Activated gamma-delta T cell treated with anti-CD3 and anti-CD28 coated beads, Interleukin-2, amount 50 U/mL, for 16 hours (primary cell): ENCODE measurements at places on chromosomes 11 and 22.

GRCh38 chr22:48654492-48654891, 1173.2 kb downstream of the BRD1 start:
- no peak for DNase-seq

DNA sequence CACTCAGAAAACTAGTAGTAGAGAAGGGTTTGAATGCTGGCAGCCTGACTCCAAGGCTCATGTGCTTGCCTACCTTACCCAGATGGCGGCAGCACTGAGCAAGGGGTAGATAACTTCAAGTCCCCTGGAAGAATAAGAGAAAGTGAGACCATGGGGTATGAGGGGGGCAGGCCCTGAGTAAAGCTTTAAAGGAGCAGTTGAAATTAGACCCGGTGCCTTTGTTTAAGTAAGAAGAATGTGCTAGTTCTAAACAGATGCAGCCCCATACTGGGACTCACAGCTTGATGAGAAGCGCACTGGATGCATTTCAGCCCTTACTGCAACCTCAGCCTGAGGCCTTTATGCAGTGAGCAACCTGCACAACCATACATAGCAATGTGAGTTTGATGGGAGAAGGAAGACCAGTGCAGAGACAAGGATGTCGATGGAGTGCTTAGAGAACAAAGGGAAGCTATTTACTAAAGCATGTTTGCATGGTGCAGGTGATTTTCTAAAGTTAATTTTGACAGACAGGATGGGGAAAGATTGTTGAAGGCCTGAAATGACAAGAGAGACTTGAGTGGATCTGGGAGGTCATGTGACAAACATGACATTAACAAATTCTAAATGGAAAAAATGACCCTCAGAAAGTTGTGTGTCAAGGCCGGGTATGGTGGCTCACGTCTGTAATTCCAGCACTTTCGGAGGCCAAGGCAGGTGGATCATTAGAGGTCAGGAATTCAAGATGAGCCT, 27.1 kb upstream of the TMA7B start:
- DNase-seq: no peak

- no peak for DNase-seq
Observed at GRCh38 chr22:28582806-28583205, 96.8 kb downstream of the TTC28 start.

- no peak for DNase-seq
Observed at GRCh38 chr11:57403802-57404147, 13.3 kb upstream of the PRG2 start.

DNA sequence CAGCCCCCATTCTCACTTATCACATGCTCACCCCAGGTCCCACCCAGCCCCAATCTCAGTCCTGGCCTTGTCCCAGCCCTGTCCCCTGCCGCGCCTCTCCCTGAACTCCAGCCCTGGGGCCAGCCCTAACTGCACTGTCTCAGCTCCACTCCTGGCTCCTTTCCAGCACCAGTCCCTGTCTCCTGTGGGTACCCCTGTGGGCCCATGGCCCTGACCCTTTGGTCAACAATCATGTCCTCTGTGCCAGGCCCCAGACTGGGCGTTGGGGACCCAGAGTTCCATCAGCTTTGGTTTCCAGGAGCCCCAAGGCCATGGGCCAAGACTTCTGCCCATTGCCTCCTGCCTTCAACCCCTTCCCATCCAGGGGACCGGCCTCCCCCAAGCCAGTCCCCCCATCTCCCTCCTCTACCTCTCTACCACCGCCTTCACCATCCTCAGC, 757 bp downstream of the SPI1 start:
- no peak for DNase-seq

GRCh38 chr11:33920838-33921613, 29.1 kb upstream of the LMO2 start:
- no peak for DNase-seq

DNA sequence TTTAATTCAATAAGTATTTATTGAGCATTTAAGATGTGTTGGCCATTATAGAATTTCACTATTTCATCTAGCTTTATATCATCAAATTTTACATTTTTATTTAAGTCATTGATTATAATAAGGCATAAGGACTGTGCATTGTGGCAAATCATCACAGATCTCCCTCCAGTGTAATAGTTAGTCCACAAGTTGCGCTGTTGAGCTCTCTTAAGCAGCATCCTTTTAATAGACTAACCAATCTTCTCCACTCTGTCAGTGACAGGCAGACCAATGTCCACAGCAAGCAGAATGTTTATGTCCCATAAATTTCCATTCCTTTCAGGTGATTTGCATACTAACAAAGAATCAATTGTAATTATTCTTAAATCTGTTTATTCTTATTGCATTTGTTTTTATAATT, 595.3 kb upstream of the CCDC90B start:
- DNase-seq: no peak

DNA sequence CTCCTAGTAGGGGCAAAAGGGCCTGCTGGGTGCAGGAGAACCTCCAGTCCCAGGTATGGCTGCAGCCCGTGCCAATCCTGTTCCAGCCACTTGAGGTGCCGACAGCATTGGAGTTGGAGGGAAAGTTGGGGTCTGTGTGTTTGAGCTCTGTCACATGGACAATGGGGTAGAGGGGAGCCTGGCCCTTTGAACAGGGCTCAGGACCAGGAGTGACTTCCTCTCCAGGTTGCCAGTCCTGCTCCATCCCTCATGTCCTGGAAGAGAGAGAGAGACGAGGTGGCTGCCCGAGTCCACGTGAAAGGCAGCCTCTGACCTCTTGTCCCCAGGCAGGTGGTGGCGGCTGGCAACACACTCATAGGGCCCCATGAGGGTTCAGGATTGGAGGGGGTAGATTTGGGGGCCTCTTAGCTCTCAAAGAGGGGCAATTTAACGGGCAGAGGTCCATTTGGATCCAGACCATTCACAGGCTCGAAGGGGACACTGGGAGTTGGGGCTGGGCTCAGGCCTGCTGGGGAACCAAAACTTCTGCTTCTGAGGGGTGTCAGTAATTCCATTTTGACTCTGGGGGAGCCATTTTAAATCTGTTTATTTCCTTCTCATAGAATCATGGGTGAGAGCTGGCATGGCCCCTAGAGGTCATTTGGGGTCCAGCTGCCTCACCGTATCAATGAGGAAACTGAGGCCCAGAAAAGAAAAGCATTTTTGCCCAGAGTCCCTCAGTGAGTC, 4.1 kb downstream of the ADORA2A start:
- no peak for DNase-seq

DNA sequence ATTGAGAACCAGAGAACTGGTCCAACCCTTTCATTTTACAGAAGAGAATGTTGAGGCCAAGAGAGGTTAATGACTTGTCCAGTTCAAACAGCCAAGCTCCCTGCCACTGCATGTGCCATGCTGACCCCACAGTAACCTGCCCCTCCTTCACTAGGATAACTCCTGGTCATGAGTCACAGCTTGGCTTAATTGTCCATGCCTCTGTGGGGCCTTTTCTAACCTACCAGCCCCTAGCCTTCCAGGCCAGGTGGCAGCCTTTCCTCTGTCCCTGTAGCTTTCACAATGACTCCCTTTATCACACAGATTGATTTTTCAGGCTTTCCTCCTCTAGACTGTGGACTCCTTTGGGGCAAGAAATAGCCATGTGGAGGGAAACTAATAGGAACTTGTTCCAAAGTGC, 97.2 kb downstream of the PIWIL4 start:
- no peak for DNase-seq

DNA sequence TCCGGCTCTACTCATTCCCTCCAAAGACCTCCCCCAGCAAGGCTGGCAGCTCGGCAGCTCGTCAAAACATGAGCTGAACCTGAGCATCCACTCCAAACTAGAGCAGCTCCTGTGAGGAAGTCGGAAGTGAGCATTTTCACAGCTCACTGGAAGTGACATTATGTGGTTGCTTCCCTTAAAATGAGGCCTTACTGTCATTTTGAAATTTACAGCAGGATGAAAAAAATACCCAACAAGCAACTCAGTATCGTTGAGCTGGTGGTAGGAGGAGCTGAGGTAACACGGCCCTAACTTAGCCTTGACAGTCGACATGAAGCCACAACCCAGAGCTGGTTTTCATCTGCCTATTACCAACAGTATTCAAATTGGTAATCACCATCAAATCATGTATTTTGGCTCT, 38.0 kb upstream of the ARFGAP3 start:
- no peak for DNase-seq

DNA sequence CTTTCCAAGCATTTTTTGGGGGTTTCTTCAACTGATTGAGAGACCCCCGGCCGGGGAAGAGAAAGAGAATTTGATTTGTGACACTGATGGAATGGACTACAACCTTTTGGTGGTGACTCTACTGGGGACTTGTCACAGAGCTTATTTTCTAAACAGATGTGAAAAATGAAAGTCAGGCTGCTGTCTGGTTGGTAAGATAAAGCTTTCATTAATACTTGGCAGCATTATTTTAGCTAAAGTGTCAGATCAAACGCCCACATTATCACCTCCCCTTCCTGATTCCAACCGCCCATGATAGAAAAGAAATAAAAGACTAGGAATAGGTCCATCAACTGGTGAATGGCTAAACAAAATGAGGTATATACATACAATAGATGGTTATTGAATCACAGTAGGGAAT, 45.6 kb upstream of the EHF start:
- no peak for DNase-seq

DNA sequence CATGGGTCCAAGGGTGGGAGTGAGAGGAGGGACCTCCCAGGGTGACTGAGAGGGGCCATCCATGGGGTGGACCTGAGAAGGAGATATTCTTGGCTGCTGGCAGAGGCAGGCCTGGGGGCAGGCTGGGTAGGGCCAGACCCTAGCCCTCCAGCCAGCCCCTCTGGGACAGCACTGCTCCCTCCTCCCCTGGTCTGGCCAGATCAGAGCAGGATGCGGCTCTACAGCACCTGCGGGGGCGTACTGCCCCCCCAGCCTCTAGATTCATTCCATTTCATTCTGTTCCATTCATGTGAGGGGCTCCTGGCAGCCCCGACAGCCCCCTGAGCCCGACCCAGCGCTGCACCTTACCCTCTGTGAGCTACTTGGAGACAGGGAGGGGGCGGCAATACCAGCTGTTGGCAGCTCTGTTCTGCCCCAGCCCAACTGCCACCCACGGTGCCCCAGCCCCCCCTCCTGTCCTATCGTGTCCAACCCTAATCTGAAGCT, 34.3 kb upstream of the MYRF start:
- no peak for DNase-seq

- no peak for DNase-seq
Observed at GRCh38 chr11:46383974-46384701, 2.7 kb downstream of the MDK start.

GRCh38 chr11:32374261-32374711, 61.1 kb downstream of the WT1 start:
- no peak for DNase-seq

DNA sequence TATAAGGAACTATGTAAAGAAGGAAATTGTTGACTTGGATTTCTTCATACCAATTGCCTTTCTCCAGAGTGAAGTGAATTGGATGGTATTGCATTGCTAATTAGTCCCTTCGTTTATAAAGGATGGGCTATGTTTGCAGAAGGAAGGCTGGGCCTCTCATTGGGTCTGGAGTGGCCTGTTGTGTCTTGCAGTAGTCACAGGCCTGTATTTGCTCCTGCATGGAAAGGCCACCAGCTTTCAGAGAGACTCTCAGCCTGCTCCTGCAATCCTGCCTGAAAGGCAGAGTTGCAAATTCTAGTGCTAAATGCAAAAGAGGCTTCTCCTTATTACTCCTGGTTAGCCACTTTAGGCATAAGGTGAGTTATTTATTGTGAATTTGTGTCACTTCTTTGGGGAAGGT, 103.8 kb downstream of the EXT2 start:
- no peak for DNase-seq

DNA sequence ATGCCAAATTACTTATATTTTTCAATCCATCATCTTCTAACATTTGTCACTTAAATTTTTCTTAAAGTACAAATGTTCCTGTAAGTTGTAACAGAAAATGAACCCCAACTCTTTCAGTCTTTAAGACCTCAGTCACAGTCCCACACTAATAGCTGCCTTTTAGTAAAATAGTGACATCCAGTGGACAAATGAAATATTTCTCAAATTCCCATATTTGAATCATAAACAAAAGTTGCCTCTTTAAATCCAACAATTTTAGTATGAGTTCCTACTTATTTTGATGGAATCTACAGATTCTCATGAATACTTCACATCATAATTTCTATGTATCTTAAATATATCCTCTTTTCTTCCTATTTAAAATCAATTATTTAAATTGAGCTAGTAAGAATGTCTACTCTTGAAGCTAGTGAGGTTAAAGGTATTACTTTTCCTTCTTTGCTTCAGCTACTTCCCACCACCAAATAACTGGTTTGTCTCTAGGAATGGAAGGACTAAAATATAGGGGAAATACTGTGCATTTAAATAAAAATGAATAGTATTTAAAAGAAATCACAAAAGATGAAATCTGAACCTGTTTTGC, 9.2 kb downstream of the LIN7C start:
- DNase-seq: no peak

DNA sequence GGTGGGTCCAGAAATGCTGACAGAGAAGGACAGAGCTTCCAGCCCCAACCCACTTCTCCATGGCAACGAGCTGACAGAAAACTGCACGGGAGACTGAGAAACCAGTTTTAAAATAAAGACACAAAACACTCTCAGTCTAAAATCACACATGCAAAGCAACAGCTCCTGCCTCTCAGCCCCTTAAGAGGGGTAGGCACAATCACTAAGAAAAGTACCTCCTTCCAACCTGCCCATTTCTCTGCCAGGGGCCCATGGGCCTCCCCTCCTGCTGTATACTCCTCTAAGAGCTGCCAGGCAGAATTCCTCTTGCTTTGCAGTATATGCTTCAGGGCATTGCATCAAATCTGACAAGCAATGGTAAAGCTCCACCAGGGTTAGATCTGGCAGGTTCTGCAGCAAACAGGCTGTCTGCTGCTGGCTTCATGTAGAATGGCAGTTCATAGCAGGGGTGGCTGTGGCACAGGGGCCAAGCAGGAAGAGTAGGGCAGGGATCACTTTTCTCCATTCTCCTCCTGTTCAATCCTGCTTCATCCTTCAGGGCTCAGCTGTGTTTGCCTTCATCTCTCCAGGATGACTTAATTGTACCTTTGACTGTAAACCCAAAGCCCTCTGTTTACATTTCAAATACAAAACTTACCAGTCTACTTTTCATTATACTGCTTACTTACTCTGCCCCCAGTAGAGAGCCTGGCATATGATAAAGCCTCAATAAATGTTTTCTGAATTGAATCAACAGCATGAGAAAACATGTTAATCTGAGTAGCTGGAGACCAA, 77.7 kb downstream of the KCNC1 start:
- DNase-seq: no peak

- no peak for DNase-seq
Observed at GRCh38 chr11:16404781-16405285, 48.5 kb upstream of the SOX6 start.

- DNase-seq: no peak
Observed at GRCh38 chr11:97754976-97755375, 1265.8 kb upstream of the CNTN5 start.

DNA sequence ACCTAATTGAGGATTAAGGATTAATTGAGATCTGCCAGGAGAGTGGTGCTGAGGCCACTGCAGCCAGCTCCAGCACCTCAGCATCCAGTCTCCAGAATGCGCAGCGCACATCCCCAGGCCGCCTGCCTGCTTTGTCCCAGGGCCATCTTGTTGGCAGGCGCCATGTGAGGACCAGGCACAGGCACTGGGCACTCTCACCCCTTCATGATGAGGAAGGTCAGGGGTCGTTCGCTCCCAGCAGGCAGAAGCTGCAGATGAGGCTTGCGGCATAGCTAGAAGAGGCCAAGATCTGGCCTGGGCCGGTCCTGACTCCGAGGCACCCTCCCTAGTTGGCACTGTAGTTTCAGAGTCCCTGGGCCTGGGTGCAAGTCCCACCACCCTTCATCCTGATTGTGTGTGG, 6.4 kb downstream of the CABP2 start:
- DNase-seq: no peak

- DNase-seq: no peak
Observed at GRCh38 chr22:42313204-42313603, 42.8 kb upstream of the TCF20 start.
